ENCODE measurements at places on chromosomes 5 and 9.

DNA sequence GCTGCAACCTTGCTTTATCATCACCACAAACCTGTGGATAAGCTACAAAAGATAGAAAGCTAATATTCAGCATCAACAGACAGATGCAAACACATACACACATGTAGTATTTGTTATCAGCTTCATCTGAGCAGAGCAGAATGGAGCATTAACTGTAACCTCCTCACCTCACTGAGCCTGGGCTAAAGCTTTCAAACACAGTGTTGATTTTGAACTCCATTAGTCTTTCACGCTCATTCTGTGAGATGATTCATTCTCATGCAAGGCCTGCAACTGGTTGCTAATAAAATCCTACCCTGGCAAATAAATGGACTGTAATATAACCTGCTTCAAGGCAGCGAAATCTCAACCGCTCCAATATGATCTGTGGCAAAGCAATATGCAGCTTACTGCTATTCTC is 1360.6 kb upstream of the ACO1 start:
- no peak for DNase-seq

GRCh38 chr9:131555841-131556673 is 10.7 kb downstream of the PRRT1B start:
- DNase-seq, result no peak

GRCh38 chr9:91422758-91423711 is 597 bp downstream of the NFIL3 start:
- peak; percentile 83 for DNase-seq

GRCh38 chr9:126295936-126296600 is 30.6 kb upstream of the MVB12B start:
- no peak for DNase-seq

- no peak for DNase-seq
Measured at GRCh38 chr9:33381231-33381791, 21.1 kb downstream of the AQP7 start.

- DNase-seq, result no peak
Measured at GRCh38 chr5:120255214-120255613, 208.9 kb upstream of the PRR16 start.

GRCh38 chr9:23934291-23934906 is 108.4 kb upstream of the ELAVL2 start:
- DNase-seq, result no peak

GRCh38 chr5:37248421-37248969 is 681 bp downstream of the CPLANE1 start:
- no peak for DNase-seq

GRCh38 chr5:55720188-55720703 is 8.1 kb upstream of the SLC38A9 start:
- DNase-seq, result no peak

- DNase-seq, result no peak
Measured at GRCh38 chr5:124102486-124102885, 590.5 kb downstream of the CSNK1G3 start.

DNA sequence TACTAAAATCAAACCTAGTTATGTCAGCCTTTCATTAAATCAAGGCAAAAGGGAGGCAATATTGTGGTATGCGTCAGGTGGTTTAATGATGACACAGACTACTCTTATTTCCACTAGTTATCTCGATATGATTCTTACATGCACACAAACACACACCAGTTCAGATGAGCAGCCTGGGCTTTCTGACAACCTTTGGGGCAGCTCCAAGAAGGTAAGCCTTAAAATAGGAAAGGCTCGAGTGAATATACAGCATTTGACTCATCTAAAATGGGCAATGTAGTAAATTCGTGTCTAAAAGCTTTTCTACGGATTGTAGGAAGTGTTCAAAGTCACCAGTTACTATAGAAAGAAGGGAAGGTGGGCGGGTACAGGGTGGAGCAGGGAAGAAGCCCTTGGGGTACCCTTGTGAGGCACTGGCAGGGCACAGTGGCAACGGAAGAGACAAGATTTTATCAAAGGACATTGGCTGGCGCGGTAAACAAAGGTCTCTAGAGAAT is 1.9 kb downstream of the ANKH start:
- DNase-seq, result peak; percentile 41

Data from NCI-H1417 (cell line).